ENCODE measurements at places on chromosomes 1 and 21. TPM values are rescaled to one million over a fixed set of nuclear protein-coding genes. Genes with fewer than 3 reads are reported as not detected.

DNA sequence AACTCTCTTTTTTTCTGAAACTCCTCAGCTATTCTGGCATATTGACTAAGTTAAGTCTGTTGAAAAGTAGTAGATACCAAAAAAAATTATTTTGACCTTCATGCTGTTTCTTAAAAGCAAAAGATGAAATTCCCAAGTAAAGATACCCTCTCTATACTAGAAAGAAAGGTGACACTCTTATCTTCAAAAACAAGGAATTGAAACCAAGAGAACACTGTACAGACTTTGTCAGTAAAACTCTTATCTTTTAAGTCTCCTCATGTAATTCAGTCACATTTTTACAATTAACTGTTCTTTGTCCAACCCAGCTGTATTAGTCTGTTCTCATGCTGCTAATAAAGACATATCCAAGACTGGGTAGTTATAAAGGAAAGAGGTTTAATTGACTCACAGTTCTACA is 496.2 kb downstream of the LTN1 start:
- no peak for DNase-seq

- DNase-seq = no peak
These were observed 5.8 kb downstream of the HMCN1 start for GRCh38 chr1:185739967-185740366.

DNA sequence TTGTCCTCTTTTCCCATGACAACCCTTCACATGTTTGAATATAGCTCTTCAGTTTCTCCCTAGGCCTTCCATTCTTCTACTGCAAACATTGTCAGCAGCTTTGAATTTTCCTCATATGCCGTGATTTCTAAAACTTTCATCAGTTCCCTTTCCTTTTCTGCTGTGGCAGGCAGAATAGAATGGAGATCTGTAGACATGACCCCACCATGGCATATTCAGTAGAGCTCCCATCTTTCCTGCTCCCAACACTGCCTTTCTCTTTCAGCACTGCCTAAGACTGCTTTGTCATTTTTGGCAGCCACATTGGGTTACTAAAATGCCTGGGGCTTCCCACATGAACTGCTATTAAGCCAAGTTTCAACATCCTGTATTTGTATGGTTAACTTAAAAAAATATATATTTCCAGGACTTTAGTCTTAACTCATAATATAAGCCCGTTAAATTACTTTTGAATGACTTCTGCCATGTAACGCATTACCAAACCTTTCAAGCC is 60.9 kb downstream of the TBX19 start:
- no peak for DNase-seq

CGN gene
- 91.9 TPM for total RNA-seq

NAXE gene
- 99.0 TPM for total RNA-seq
